ENCODE measurements at places on chromosomes 12 and 14.
A peak's percentile ranks its signal among the peaks of the same experiment; 100 is the strongest.

DNA sequence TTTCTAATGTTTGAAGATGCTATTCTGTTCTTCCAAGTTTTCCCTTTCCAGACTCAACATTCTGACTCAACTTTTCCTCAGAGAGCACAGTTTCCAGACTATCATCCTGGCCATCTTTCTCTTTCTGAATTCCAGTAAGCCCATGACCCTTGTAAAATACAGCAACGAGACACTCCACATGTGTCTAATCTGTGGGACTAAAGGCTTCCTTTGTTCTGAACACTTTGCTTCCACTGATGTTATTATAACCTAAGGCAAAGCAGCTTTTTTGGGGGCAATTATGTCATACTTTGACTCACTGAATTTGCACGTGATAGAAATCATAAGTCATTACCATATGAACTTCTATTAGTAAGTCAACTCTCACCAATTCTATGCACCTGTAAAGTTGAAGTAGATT is 6.3 kb upstream of the ART4 start:
- no peak for DNase-seq

DNA sequence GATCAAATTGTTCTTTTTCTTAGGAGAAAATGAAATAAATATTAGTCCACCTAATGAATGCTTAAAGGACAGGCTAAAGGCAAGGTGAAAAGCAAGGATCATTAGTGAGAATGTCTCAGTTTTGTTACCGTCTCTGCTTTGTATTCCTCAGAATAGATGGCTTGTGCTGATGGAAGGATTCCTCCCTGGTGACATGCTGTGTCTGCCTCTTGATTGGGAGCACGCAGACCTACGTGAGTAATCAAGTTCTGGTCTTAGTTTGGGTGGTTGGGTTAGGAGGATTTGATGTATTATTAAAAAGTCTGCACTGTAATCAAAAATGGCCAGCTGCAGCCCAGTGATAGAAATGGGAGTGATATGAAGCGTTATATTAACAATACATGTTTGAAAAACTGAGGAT is 78.8 kb upstream of the RTL1 start:
- no peak for DNase-seq

- no peak for DNase-seq
Measured at GRCh38 chr12:8030189-8030588, 2.3 kb upstream of the FOXJ2 start.

- no peak for DNase-seq
Measured at GRCh38 chr14:71022939-71023338, 115.7 kb downstream of the PCNX1 start.

- DNase-seq, result no peak
Measured at GRCh38 chr12:70372881-70373280, 6.8 kb downstream of the KCNMB4 start.

DNA sequence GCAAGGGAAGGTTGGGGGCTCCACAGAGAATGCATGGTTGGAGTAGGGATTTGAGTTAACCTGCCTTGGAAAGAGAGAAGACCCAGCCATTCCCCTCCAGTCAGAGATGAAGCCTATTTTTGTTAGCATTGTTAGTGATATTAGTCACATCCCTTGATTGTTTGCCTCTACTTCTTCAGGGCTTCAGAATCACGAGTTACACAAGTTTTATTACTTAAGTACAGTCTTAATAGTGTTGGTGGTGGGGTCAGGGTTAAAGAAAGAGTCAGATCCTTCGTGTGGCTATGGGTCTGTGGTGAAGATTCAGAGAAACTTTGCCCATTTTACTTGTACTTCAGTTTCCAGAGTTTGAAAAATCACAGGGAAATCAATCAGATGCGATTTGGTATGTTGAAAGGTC is 363.1 kb downstream of the LRIG3 start:
- no peak for DNase-seq

- DNase-seq, result no peak
Measured at GRCh38 chr12:90970471-90970870, 15.5 kb upstream of the CCER1 start.

GRCh38 chr12:115135800-115136211 is 451.8 kb upstream of the TBX3 start:
- no peak for DNase-seq

DNA sequence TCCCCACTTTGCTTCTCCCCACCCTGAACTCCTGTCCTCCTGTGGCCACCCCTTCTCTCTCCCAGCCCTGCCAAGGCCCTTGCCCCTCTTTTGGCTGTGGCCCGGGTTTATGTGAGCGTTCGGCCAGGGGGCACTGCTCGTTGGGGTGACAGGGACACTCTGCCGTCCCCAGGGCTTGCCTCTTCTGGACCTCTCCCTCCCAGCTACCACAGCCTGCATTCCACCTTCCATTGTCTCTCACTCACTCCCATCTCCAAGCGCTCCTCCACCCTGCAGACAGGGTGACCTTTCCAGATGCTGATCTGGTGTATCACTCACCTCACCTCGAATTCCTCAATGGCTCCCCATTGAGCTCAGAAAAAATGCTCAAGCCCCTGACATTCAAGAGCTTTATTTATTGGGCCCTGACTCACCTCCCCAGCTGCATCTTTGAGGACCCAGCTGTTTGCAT is 1.4 kb downstream of the SERPINA9 start:
- DNase-seq, result peak; percentile 47

GRCh38 chr14:81771651-81772275 is 238.1 kb upstream of the SEL1L start:
- DNase-seq, result no peak

DNA sequence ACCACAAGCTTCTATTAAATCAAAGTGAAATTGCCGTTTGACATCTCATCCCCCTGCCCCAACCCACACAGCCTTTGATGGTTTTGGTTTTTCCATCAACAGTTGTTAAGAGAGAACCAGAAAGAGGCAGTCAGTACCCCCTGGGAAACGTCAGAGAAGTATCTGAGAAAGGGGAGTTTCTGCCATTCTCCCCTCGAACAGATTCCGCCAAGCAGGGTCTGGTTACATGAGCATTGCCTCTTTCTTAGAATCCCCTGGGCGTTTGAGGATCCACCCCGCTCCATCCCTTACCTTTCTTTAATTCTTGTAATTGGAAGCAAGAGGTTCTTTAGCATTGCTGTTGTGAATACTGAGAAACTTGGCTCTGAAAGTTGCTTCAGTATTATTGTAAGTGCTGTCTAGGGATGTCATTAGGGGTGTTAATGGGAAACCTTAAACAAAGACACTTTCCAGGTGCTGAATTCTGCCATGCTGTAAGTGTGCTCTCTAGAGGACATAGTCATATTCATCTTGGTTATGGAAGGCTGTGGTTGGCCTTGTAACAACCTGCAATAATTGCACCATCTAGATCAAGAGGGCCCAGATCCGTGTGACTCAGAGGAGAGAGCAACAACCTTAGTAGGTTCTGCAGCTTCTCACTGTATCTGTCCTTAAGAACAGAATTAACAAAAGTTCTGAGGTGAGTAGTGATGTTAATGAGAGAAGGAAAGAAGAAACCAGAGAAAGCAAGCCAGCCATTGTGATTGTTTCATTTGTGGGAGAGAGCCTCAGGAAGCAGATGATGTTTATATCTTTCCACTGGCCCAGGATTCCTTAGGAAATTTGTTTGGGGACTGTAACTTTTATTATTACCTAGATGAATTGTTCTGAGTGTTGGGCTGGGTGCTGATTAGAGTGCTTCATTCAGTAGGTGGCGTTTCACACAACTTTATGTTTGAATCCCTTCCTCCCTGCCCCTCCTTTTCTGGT is 9.0 kb downstream of the TMBIM6 start:
- DNase-seq, result no peak

GRCh38 chr14:53896726-53897125 is 59.9 kb downstream of the BMP4 start:
- no peak for DNase-seq

GRCh38 chr14:50734950-50735695 is 67.0 kb upstream of the SAV1 start:
- DNase-seq, result no peak

GRCh38 chr12:90905691-90906370 is 49.1 kb downstream of the CCER1 start:
- no peak for DNase-seq

DNA sequence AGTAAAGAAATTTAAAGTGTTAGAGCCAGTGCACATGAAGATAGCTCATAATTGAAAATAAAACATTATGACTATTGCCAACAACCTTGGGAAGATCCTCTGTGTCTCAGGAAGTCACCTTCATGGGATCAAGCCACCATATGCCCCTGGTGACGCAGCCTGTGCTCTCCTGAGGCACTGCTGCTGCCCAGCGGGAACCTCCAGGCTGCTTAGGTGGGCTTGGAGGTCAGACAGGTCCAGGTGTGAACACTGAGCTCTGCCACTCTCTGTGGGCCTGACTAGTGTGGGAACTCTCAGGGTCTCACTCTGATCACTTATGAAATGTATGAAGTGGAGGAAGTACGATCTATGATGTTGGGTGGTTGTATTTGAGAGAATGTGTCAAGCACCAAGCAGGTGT is 16.7 kb downstream of the SLC35E3 start:
- no peak for DNase-seq

- no peak for DNase-seq
Measured at GRCh38 chr12:113155646-113156045, 6.1 kb downstream of the CFAP73 start.

DNA sequence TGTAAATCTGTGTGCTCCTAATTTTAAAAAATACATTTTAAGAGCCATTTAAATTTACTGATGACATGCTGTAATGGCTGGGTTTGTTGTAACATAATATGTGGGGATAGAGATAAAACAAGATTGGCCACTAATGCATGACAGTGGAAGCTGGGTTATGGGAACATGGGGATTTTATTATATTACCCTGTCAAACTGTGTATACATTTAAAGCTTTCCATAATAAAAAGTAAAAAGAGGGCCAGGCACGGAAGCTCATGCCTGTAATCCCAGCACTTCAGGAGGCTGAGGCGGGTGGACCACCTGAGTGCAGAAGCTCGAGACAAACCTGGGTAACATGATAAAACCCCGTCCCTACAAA is 9.1 kb downstream of the TMEM233 start:
- no peak for DNase-seq

- no peak for DNase-seq
Measured at GRCh38 chr14:73896521-73896920, 9.9 kb downstream of the ZNF410 start.

DNA sequence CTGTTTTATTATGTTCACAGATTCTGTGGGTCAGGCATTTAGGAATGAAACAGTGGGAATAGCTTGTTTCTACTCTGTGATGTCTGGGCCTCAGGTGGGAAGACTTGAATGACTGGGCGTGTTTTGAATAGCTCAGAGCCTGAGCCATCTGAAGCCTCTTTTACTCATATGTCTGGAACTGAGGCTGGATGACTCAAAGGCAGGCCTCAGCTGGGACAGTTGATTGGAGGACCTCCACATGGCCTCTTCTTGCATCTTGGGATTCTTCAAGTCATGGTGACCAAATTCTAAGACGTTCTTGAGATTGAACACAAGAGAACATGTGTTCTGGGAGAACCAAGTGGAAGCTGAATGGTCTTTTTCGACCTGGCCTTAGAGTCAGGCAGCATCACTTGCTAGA is 45.8 kb upstream of the TBX3 start:
- no peak for DNase-seq

DNA sequence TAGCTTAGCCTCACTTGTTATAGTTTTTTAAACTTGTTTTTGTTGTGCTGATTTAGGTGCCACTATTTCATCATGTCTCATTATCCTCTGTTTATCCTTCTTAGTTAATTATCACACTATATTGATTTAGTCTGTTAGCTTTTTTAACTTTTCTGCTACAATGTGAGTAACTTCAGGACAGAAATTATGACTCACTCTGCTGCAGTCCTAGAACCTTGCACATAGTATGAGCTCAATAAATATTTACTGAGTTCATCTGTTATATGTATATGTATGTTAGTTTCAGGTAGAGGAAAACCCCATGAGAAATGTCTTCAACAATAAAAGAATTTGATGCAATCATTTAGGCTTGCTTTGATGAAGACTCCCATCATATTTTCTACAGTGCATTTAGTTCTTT is 224.3 kb upstream of the NAV3 start:
- DNase-seq, result no peak

DNA sequence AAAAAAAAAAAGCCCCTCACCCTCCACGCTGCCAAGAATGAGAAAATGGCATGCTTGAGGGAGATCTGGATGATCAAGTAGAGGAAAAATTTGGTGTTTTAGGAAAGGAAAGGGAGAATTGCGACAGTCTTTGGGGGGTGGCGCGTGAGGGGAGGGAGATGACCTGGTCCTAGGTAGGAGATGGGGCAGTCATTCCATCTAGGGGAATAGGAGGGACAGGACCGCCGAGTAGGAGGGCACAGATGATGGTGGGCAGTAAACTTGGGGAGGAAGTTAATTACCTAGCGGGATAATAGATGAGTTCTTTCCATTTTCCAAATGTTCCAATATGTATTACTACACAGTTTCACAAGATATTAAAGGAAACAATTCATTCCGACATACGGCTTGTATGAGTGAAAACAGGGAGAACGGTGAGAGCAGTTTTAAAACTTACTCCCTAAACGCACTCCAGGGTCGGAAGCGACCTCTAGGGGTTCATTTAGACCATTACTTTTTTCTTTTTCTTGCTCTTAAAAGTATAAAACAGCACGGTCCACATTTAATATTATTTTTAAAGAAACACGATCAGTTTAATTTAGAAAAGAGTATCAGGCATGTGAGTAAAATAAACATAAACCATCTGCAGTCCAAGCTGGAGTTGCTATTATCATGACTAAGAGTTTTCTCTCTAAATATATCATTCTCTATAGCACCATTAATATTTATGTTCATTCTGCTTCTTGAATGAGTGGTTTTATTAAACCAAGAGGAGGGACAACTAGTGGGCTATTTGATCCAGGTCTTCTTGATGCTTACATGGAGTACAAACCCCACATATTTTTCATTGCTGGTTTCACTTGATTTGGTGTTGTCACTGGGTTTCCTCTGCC is 3.0 kb upstream of the FNTB start:
- DNase-seq, result no peak

DNA sequence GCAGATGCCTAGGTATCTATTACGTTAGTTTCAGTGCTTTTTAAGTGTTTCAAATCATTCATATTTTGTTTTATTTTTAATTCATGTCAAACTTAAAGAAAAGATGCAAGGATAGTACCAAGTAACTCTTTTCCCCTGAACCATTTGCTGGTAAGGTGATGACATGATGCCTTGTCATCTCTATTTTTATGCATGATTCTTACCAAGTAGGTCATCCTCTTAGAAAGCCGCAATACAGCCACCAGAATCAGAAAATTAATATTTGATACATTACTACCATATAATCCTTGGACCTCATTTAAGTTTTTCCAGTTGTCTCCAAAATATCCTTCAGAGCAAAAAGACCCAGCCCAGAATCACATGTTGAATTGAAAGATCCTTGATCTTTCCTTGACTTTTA is 22.3 kb downstream of the ATP5MC2 start:
- DNase-seq, result no peak

- DNase-seq, result no peak
Measured at GRCh38 chr12:15705606-15706005, 83.6 kb downstream of the EPS8 start.

DNA sequence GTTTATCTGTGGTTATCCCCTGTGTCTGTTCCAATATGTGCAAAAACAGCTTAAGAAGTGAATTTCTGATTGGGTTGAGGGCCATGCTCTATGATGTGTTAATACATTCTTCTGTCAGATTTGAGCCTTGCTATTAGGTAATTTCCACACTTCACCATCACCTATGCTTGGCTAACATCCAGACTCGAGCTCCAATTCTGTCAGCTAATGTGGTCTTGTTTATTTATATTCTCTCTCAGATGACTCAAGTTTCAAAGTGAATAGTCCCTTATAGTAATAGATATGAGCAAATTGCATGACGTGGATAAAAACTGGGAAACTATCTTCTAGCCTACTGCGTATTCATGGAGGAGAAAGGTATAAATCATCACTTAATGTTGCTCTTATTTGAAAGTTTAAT is 451.3 kb downstream of the SNAPC1 start:
- DNase-seq, result no peak

GRCh38 chr12:63948211-63948610 is 103.7 kb downstream of the SRGAP1 start:
- no peak for DNase-seq
